ENCODE measurements at places on chromosomes 6 and 20.
A peak's percentile ranks its signal among the peaks of the same experiment; 100 is the strongest.

- DNase-seq, result peak; percentile 46
These were observed 90.7 kb upstream of the CCDC28A start for GRCh38 chr6:138682704-138683527.

GRCh38 chr6:23457321-23457720 is 668.7 kb upstream of the NRSN1 start:
- no peak for DNase-seq

GRCh38 chr6:13253272-13253671 is 75.1 kb downstream of the TBC1D7 start:
- no peak for DNase-seq

DNA sequence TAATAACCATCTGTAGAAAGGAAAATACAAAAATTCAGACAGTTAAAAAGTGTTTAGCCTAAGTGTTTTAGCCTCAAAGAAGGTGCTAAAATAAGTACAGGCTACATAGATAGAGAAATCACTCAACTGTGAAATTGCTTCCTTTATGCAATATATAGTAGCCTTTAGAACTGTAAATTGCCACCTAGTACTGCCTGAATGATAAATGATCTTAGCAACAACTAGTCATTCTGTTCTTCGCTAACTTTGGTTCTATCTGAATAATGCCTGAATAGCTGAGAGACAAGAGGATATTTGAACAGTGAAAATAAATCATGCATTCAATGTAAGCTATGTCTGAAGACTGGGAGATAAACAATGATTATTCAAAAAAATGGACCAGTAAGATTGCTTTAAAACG is 603.3 kb upstream of the PTCHD4 start:
- no peak for DNase-seq

DNA sequence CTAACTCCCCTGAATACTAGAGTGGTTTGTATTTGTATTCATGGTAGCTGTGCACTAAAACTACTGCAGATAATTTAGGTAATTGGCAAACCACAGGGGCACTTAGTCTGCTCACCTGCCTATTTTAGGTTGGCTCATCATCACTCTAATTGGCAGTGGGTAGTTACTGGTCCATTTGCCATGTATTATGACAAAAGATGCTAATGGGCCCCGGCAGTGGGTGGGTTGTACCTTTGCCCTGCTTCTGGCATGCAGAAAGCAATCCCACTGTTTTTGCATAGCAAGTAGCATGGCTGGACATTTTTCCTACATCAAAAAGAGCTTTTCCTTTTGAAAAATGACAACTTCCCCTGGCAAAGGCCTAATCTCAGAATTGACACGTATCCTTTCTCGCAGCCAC is 741.4 kb upstream of the MAP3K7 start:
- no peak for DNase-seq
